ENCODE measurements at places on chromosomes 5 and 9.

DNA sequence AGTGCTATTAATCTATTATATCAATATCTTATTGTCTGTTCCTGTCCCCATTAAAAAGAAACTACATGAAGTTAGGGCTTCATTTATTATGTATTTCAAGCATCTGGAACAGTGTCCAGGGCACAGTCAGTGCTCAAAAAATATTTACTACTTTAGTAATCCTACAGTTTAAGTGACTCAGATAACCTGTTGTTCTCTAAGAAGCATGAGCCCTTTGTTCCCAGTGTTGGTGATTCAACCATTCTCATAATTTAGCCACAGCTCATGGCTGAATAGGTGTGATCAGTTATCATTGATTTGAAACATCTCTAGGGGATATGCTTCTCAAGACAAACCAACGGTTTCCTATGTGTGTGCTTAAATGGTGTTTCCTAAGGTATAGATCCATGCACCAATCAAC is 292.7 kb downstream of the TMEM167A start:
- no peak for DNase-seq

DNA sequence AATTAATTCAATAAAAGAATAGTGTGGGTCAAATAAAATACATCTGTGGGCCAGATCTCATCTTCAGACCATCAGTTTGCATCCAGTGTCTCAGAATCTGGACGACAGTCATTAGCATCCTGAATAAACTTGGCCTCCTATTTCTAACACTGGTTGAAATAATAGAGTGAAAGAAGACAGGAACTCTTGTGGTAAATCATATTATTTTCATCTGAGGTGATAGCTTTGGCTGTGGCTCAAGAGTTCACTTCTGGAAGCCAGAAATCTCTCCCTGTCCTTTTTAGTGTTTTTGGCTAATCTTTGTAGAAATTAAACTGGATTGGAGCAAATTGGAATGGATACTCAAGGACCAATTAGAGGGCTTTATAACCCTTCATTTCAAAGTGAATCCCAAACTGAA is 63.4 kb upstream of the HMHB1 start:
- DNase-seq = no peak

DNA sequence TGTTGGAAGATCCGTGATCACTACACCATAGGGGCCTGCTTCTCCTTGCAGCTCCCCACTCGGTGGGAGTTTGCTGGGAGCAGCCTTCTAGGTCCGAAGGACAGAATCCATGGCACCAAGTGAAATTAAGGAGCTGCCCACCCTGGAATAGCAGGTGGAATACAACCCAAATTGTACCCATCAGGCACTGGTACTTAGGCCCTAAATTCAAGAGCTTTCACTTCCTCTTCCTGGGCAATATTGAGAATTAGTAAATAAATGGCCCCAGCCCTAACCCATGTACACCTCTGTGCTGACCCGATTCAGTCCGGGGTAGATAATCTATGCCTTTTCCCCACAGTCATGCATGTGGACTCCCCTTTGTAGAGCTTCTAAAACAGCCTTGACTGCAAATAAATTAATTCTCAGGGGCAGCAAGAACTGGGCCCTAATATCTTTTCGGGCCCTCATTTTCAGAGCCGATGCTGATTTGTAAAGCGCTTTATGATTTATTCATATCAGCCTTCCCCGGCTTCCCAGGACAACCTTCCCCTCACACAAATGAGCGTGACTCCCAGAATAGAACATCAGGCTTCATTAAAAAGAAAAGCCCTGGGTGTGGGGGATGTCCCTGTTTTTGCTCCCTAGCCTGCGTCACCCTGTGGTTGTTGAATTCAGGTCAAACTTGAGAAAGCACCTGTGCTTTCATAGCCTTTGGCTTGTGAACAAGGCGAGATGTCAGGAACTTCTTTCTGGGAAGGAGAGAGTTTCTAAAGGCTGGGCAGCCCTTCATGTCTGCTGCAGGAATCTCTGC is 126.1 kb upstream of the TBC1D2 start:
- DNase-seq = no peak

GRCh38 chr9:121634329-121635261 is 16.8 kb upstream of the DAB2IP start:
- no peak for DNase-seq

DNA sequence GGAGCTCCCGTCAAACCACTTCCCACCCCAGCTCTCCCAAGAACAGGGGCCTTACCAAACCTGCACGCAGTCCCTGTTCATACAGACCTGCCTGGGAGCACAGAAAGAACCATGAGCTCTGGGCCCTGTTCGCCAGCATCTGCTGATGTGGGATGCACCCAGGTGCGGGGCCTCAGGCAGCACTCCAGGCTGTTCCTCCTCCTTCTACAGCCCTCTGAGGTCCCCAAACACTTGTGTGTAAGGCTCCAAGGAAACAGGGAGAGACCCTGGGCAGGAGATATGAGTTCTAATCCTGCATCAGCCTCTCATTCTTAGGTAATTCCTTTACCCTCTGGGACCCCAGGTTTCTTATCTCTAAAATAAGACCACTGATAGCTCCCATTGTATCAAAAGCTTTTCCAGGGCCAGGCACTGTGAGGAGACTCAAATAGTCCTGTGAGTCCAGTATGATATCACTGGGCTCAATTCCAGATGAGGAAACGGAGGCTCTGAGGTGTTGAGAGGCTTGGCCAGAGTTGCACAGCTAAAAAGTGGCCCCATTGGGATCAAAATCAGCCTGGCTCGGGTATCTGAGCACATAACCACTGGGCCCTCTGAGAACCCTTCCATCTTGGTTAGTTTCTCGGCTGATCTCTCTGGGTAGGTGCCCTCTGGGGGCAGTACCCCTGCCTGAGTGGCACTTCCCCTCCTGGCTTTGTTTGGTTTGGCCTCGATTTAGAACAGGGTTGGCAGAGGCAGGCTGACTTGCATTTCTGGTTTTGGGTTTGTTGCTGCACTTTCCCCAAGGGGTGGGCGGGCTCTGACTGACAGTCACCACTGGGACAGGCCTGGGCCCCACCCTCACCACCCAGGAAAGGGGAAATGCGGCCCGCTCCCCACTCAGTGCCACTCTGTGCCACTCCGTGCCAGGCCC is 116.8 kb downstream of the RGS3 start:
- DNase-seq = peak; percentile 18

DNA sequence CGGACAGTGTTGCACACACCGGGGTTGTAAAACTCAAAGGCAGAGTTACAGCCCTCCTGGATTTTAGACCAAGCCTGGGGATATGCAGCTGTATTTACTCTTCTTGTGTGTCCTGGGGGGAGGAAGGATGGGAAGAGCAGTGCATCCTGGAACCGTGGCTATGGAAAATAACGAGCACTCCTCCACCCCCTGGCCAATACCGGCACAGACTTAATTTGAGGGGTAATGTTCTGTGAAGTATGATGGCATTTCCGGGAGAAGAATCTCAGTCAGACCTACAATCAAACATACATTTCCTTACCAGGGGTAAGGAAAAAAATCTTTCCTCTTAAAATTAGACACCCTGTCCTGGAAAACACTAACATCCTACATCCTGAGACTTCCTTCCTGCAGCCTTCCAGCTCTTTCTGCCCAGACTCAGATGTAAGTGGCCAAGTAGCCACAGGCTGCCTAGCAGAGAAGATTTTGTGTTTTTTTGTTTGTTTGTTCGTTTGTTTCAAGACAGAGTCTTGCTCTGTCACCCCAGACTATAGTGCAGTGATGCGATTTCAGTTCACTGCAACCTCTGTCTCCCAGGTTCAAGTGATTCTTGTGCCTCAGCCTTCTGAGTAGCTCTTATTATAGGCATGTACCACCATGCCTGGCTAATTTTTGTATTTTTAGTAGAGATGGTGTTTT is 11.0 kb upstream of the ERMP1 start:
- DNase-seq = no peak

DNA sequence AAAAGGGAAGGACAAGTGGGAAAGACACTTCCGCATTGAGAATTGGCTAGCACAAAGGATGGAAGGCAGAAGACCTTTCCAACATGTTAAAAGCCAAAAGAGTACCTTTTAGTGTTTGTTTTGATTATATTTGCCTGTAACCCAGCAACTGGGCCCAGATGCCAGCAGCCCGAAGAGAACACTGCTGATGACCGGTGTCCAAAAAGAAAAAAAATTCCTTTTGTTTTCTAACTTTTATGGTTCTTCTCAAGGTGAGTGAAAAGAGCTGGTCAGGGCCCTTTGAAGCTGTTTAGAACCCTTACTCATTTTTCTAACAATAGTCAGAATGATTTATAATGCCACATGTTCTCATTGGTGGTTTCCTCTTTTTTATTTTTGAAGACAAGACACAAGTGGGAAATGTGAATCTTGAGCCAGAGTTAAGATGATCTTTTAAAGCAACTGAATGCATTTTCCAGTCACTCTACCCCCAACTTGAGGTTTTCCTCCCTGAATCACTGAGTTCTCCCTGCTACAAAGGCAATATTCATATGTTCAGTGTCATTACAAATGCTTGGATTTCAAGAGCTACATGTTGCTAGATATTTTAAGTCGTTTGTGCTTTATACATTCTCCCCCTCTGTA is 32.3 kb upstream of the ZNF462 start:
- no peak for DNase-seq

GRCh38 chr5:82985763-82986162 is 91.4 kb downstream of the TMEM167A start:
- no peak for DNase-seq

GRCh38 chr5:103472830-103473229 is 89.8 kb downstream of the NUDT12 start:
- DNase-seq = no peak

DNA sequence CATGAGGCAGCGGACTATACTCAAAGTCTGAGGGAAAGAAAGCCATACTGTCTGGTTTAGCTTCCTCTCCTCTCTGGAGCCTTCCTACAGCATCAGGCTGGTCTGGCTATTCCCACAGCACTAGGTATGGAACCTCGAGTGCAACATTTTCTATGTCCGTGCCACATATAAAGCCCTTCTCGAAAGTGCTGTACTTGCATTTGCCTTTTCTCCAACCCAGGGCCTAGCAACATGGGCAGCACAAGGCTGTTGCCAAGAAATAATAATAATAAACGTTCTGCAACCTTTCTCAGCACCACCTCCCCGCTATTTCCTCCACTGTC is 804 bp downstream of the MED10 start:
- no peak for DNase-seq

- DNase-seq = no peak
Observed at GRCh38 chr5:133932441-133933168, 35.8 kb downstream of the C5orf15 start.

- DNase-seq = no peak
Observed at GRCh38 chr5:119322948-119323537, 32.8 kb upstream of the TNFAIP8 start.

GRCh38 chr5:37804401-37804800 is 35.4 kb downstream of the GDNF start:
- DNase-seq = no peak

GRCh38 chr9:93009337-93010015 is 49.0 kb upstream of the SUSD3 start:
- no peak for DNase-seq

DNA sequence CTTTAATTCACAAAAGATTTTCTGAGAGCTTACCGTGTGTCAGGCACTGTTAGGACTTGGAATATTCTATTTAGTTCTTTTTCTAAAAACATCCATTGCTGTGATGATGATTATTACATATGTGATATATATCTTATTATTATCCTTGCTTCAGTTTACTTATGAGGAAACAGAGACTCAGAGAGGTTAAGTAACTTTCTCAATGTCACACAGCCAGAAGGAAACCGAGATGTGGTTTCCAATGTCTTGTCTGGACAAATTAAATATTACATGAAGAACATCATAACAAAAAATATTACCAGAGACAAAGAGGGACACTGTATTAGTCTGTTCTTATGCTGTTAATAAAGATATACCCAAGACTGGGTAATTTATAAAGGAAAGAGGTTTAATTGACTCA is 125.5 kb upstream of the DAP start:
- DNase-seq = no peak

DNA sequence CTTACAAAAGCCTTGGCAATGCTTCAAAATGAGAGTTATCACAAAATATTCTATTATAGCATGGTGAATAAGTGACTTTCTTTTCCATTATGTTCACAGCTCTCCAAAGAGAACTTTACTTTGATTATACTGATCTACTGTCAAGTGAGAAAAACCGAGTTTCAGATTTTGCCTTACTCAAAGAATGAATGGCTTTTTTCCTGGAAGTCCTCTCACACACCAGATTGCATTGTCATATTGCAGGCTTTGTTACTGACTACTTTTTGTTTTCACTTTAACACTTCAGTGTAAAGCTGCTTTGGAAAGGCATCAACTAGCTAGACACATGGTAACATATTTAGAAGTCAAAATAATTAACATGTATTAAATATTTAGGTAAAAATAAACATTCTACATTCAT is 765.2 kb upstream of the NUDT12 start:
- DNase-seq = no peak

GRCh38 chr9:132647806-132648205 is 22.0 kb downstream of the DDX31 start:
- DNase-seq = no peak

GRCh38 chr5:170534941-170535340 is 31.1 kb downstream of the KCNIP1 start:
- DNase-seq = no peak

GRCh38 chr5:137498301-137498735 is 808 bp downstream of the SPOCK1 start:
- DNase-seq = no peak

DNA sequence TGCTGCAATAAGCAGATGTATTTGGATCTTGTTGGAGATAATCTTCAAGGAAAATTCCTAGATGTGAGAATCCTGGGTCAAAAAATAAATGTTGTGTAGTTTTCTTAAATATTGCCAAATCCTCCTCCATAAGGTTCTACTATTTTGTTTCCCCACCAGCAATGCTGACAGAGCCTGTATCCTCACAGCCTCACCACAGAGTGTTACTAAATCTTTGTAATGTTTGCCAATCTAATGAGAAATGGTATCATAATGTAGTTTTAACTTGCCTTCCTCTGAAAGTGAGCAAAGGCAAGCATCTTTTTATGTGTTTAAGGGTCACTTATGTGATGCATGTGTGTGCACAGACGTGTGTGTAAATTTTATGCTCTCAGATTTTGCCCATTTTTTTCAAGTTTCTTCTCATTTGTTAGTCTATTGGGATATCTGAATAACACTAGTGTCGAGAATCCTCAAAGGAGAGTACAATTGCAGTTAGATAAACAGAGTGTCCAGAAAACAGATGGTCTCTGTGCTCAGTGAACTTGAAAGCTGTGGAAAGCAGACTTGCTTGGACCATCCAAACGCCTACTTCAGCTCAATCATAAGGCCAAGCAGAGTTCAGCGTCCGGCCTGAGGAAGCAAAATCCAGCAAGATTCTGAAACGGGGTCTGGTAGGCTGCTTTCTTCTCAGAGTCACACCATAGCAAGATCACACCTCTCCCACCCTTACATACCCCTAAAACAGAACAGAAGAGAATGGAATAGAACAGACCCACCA is 35.7 kb upstream of the UGT3A1 start:
- DNase-seq = no peak
